ENCODE measurements at places on chromosomes 11 and 22.

GRCh38 chr11:3341298-3341697 is 37.6 kb downstream of the ZNF195 start:
- no peak for DNase-seq

GRCh38 chr22:22813126-22814075 is 74.2 kb upstream of the IGLL5 start:
- DNase-seq, result no peak

GRCh38 chr22:40519284-40519947 is 117.1 kb downstream of the MRTFA start:
- DNase-seq, result no peak

- no peak for DNase-seq
Observed at GRCh38 chr22:33842421-33843094, 77.7 kb downstream of the LARGE1 start.

- DNase-seq, result no peak
Observed at GRCh38 chr22:16586991-16587390, 5.6 kb downstream of the CCT8L2 start.

- DNase-seq, result peak; percentile 88
Observed at GRCh38 chr11:19715373-19715772, 2.7 kb downstream of the NAV2 start.

DNA sequence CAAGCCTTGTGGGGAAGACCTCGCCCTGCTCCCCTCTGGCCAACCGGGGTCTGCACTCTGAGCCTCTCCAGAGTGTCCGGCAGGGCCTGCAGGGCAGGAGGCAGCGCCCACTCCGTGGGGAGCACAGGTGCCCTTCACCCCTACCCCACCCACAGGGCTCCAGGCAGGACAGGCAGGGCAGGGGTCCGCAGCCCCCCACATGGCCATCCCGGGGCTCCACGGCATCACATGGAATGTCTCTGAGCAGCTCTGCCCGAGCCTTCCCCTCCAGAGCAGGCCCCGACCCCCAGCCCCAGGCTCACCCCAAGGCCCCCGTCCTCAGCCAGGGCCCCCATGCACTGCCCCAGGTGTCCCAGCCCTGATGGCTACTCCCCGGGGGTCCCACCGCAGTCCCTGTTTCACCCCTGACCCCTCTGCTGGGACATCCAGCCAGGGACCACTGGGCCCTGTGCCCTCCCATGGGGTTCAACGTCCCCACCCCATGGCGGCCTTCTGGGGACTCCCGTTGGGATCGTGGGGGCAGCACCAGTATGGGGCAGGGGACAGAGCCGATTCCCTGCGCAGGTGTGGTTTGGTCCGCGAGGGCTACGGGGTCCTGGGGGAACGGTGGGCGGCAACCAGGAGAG is 77.7 kb downstream of the BRD1 start:
- DNase-seq, result no peak

DNA sequence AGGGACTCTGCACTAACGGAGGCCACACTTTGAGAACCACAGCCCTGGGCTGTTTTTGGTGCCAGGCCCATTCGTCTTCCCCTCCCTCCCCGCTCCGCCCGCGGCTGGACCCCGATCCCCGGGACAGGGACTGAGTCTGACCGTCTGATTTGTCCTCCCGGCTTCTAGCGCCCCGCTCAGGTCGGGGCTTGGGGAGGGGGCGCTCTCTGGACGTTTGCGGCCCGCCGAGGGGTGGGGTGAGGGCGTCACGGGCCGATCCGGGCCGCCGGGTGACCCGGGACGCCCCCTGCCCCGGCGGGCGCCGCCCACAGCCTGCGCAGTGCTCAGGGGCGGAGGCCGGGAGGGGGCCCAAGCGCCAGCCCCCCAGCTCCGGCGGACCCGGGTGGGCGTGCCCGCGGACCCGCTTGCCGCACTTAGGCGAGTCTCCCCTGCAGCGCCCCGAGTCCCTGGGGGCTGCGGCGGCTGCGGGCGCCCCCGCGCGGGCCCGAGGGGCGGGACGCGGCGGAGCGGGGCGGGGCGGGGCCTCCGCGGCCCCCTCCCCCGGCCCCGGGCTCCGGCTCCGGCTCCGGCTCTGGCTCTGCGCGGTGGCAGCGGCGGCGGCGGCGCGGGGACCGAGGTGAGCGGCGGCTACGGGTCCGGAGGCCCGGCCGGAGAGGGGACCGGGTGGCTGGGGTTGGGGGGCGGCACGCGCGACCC is 33.7 kb upstream of the PRR5 start:
- DNase-seq, result no peak

GRCh38 chr11:110912437-110912836 is 200.2 kb upstream of the ARHGAP20 start:
- DNase-seq, result no peak

DNA sequence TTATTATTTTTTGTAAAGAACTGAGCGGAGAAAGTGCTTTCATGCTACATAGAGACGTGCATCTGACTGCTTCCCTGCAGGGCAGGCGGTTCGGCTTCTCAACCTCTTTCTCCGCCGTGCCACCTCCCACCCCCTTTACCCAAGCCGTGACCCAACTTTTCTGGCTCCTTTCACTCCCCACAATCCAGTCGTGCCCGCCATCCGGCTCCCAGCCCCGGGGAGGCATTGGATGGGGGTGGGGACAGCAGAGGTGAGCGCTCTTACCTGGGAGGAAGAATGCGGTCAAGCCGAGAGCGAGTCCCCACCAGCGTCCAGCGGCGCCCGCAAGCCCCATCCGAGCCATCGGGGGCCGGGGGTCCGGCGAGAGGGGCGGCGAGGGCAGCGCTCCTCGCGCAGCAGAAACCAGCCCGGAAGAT is 781 bp downstream of the NECTIN1 start:
- no peak for DNase-seq

DNA sequence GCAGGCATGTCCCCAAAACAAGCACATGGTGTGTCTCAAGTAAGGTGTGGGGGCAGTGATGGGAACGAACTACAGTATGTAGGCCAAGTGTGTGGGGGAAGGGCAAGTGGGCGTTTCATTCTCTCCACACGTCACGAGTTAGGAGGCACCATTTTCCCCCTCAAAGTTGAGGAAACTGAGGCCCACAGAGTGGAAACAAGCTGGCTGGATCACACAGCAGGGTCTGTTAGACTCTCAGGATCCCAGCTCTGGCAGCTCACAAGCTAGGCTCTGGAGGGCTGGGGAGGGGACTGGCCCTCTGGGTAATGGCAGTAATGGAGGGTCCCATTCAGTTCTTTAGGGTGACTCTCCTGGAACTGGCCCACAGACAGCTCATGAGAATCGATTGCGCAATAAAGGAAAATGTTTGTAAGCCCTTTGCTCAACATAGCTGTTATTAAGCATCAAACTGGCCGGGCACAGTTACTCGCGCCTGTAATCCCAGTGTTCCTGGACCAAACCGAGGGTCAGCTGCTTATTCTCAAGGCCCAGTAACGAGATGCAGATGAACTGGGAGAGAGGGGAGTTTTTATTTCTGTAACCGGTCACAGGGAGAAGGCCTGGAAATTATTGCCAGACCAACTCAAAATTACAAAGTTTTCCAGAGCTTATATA is 24.1 kb upstream of the TUB start:
- DNase-seq, result no peak

DNA sequence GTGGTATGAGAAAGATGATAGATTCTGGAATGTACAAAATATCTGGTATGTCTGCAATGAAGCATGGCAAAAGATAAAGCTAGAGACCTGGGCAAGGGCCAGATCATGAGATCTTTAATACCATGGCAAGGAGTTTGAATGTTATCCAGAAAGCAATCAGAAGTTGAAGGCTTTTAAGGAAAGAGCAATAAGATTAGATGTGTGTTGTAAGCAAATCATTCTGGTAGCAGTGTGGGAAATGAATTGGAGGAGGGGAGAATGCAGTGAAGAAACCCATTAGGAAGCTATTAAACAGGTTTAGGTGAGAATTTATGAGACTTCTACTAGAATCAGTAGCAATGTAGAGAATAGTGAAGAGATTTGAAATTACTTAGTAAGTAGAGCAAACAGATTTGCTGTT is 32.2 kb upstream of the SYT9 start:
- DNase-seq, result no peak

DNA sequence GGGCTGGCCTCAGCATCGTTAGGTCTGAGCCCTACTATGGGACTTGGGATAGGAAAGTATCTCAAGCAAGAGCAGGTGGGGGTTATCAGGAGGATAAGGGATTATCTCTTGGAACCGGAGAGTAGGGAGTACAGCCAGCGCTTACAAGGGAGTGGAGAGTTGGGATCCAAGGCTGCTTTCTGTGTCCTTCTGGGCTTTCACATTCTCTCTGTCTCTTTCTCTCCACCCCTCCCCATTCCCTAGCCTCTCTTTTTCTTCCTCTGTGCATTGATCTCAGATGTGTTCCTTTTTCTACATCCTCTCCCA is 170.2 kb downstream of the BUD13 start:
- no peak for DNase-seq

- no peak for DNase-seq
Observed at GRCh38 chr11:63510360-63511047, 4.6 kb downstream of the LGALS12 start.

- peak; percentile 84 for DNase-seq
Observed at GRCh38 chr22:42863349-42863961, 6.4 kb upstream of the ARFGAP3 start.

- no peak for DNase-seq
Observed at GRCh38 chr11:65188486-65188885, 6.8 kb downstream of the CAPN1 start.

DNA sequence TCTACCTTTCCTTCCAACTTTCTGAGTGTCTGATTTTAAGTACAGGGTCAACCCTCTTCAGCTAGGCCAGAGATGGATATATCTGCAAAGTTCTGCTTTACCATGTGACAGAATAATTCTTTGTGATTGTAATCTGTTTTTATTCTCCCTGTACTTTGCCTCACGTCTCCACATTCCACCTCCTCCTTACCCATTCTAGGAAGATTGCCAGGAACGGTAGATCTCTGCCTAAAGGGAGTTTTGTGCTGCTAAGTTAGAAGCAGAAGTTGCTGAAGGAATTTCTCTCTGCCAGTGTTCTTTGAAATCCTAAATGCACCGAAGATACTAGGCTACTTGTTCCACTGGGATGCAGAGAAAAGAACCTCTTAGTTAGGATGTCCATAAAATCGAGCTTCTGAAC is 20.7 kb upstream of the FAM181B start:
- no peak for DNase-seq

DNA sequence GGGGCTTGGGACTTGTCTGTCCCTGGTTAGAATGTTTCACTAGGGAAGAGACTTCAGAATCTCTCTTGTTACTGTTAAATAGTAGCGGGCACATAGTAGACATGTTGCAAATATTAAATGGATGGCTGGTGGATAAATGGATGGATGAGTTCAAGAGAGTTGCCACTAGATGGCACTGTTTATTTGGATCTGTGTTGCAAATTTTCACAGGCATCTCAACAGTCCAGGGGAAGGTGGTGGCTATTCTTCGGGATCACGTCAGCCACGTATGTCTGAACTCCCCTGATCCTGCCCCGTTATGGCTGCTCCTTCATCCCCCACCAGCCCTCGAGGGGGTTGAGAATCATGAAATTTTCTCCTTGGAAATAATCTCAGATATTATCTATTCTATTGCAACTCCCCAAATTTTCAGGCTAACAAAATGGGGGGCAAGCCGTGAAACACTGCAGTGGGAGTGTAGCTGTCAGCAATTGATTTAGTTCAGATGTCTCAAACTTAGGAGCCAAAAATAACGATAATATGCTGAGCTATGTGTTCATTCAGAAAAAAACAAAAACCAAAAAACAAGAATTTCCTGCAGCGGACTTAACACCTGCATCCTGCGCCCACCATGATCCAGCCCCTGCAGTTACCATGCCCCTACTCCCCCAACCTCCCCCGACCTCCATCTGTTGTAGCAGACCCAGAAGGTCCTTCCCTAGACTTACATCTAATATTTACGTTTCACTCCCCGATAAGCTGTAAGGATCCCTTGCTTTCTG is 29.1 kb upstream of the BIRC3 start:
- DNase-seq, result no peak

DNA sequence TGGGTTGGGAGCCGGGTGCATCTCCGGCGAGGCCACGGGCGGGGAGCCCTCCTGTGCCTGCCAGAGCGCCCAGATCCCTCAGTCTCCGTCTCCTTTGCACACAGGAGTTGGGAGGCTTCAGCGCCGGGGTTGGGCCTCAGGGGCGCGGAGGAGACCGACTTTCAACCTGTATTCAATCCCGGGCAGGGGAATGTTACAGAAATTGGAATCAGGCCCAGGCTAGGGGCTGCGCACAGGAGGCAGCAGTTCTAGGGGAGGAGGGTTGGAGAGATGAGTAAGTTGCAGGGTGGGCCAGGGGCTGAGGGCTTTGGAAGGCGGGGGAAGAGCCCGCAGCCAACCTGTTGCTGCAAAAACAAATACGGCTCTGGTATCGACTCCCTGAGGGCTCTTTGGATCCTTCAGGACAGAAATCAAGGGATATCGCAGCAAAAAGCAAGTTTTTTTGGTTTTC is 640 bp upstream of the KCNA4 start:
- DNase-seq, result no peak

DNA sequence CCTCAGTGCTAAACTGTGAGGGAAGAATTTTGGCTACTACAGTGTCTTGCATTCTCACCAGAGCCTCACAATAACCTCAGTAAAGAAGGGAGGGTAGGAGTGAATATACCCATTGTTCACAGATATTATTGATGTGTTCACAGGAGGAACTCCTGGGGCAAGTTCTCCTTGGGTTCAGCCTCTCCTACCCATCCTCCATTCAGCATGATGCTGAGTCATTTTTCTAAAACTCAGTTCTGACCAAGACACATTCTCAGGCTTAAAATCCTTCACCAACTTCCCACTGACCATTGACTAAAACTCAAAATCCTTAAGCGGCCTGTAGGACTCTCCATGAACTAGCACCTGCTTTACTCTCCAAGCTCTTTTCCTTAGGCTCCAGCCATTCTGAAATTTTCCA is 48.7 kb downstream of the SYTL2 start:
- no peak for DNase-seq

GRCh38 chr11:112583261-112583893 is 322.7 kb upstream of the PLET1 start:
- DNase-seq, result no peak

DNA sequence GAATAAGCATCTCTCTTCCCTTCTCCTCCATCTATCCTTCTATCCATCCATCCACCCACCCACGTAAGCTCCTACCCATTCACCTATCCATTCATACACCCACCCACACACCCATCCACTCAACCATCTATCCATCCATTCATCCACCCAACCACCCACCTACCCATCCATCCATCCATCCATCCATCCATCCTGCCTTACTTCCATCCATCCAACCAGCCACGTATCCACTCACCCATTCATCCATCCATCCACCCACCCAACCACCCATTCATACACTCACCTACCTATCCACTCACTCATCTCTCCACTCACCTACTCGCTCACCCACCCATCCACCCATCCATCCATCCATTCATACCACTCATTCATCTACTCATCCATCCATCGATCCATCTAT is 13.2 kb downstream of the TNNT3 start:
- DNase-seq, result no peak

DNA sequence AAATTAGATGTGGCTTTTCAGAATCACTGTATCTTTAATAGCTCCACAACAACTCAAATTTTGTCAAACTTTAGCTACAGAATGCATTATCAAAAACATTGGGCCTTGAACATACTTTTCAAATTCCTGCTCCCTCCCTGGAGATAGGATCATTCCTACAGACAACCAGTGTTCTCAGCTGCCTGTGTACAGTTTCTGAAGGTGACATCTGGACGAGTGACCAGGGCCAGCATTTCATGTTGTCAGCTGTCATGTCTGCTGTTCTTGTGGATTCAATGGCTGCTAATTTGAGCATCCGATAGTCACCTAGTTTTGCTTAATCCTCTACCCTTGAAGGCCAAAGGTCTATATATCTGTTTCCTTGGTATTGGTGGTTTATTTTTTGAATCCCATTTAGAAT is 188.2 kb downstream of the DBX1 start:
- DNase-seq, result no peak

- DNase-seq, result no peak
Observed at GRCh38 chr11:19276859-19277808, 36.4 kb upstream of the E2F8 start.

GRCh38 chr11:32414925-32415324 is 20.4 kb downstream of the WT1 start:
- no peak for DNase-seq

Measured in non-pigmented ciliary epithelial cell (primary cell).